ENCODE measurements at places on chromosomes 3 and 15.

DNA sequence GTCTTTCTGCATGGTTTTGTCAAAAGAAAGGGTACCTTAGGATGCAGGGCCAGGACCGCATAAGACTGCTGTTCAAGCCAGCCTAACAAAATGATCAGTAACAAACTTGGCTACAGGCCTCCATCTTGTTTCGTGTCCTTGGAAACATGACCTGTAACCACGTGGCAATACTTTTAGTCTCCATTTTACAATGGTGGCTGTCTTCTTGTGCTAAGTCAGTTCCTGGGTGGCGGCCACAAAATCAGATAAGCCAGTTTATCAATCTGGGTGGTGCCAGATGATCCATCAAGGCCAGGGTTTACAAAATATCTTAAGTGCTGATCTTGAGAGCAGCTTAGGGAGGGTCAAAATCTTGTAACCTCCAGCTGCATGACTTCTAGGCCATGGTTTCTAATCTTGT is 57.1 kb upstream of the GK5 start:
- no peak for DNase-seq

- no peak for DNase-seq
Observed at GRCh38 chr3:147218965-147219364, 187.4 kb downstream of the ZIC4 start.

DNA sequence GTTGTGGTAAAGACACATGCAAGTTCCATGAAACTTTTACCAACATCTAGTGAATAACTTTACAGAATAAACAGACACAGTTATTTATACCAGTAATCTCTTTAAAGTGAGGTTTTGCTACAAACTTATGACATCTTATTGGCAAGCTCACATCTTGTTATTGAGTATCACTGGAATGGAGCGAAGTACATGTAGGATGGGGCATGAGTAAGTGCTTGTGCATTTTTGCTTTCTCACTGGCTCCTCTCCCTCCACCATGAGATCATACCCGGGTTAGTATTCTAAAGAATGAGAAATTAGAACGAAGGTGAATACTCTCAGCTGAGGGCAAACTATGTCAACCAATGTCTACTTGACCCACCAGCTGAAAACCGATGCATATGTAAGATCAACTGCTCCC is 193.3 kb upstream of the ZNF717 start:
- DNase-seq: no peak

DNA sequence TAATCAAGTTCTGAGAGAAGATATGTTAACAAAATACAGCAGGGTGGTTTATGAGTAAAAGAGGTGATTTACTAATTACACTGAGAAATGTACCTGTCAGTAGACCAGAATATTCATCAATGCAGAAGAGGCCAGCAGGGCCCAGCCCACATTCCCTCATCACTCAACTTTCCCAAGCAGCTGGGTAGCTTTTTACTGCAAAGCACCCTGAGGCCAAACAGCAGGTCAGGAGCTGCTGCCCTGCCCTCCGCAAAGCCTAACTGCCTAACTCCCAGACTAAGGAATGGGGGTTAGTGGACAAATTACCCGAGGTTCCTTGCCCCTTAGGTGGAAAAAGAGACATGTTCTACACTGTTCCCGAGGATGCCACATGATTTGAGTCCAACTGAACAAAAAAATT is 108.2 kb downstream of the TBL1XR1 start:
- no peak for DNase-seq

DNA sequence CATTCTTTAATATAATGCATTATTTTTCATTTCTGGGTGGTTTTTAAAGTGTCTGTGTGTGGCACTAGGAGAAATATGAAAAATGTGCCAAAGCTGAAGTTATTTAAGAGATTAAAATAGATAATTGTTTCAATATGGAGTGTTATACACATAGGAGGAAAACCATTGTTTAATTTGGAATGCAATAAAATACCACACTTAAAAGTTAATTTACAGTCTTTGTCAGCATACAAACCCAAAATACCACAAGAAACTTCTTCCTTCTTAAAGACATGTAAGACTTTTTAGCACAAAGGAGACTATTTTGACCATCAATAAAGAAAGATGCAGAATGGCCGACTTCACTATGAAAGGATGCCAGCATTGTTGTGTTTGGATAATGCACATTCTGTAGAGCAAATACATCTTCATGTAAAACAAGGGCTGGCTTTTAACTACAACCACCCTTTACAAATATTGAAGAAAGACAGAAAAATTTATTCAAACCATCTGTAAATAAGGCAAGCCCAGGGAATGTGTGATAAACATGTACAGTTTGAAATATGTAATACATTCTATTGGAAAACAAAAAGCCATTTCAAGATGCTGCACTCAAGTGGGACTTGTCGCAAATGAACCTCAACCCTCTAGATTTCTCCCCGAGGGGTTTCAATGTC is 1146.6 kb downstream of the ROBO1 start:
- DNase-seq: no peak
